Mammary epithelial cell (primary cell): ENCODE measurements at places on chromosomes 11 and 22.

DNA sequence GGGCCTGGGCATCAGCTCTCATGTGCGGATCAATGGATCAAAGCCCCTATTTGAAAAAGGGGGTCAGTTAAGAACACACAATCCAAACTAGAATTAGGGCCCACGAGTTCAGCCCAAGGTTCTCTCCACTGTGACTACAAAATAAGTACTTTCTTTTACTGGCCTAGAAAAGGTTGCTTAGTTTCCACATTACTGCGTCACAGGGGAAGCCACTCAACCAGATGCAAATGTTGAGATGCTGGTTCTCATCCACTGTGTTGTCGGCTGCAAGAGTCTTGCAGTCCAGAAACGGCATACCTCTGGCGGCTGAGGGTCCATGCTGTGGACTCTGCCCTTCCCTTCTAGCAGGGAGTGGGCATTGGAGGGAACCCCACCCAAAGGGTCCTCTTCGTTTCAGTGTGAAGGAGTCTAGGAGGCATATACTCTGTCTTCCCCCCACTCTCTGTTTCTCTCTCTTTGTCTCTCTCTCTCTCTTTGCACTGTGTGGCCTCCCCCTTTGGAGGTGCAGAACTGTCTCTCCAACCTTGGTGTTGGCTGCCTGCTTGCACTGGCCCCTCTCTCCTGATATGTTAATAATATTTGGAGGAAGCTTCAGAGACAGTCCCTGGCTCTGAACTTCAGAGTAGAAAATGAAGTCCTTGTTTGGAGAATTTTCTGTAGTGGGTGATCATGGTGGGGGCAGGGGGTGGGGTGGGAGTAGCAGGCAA lies 99.0 kb upstream of the NNMT start:
- DNase-seq = no peak

DNA sequence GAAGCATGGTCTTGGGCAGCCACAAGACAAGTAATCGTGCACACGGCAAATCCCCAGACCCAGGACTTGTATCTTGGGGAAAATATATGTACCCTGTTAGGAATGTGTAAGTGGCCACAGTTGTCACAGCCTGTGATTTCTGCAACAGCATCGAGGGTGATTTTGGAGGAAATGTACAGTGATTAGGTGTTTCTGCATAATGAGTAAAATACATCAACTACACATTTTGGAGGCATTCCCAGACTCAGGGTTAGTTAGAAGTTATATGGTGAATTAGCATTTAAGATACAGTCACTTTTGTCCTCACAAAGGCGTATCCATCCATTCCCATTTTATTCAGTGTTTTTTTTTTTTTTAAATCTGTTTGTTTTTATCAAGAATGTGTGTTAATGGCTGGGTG lies 28.4 kb downstream of the SUSD2 start:
- DNase-seq = no peak

DNA sequence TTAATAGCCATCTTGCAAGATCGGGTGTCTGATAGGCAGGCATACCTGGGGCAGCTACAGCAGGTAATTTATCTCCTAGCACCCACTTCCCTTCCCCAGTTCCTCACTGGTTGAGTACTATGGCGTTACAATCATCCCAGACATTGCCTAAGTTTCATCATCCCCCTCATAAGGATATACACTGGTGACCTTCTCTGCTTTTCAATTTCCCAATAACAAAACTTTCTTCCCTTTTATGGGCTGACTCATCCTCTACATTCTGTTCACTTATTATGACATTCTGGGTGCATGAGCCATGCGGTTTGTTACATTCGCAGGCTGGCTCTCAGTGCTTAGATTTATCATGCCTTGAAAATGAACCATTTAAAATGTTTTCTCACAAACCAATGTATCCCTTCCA lies 5.0 kb upstream of the MRPL11 start:
- peak; percentile 91 for DNase-seq

GRCh38 chr11:104199053-104199452 lies 35.1 kb upstream of the PDGFD start:
- DNase-seq = no peak

- no peak for DNase-seq
Observed at GRCh38 chr11:58582437-58582836, 3.6 kb downstream of the ZFP91 start.

- DNase-seq = peak; percentile 85
Observed at GRCh38 chr11:34680206-34680605, 59.3 kb downstream of the EHF start.

DNA sequence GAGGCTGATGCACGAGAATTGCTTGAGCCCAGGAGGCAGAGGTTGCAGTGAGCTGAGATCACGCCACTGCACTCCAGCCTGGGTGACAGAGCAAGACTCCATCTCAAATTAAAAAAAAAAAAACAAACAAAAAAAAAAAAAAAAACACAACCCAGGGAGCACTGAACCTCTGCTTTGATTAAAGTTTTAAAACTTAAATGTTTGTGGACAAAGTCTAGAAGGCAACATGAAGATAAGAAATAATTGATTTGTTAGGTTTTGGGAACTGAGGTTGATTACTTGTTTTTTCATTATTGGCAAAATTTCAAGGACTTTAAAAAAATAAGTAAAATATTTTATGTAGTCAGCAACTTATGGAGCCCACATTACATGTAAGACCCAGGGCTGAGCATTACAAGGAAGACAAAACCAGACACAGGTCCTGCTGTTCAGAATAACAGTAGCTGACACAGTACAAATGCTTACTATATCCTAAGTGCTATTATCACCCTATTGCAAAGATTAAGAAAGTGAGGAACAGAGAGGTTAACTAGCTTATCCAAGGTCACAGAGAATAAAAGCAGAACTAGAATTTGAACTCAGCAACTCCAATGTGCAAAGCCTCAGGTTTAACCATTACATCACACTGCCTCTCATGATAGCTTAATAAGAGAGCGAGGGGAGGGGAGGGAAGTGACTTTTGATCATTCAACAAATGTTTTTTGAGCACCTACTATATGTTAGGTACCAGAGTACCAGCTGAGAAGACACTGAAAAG lies 2.3 kb upstream of the CRY2 start:
- no peak for DNase-seq

- DNase-seq = no peak
Observed at GRCh38 chr11:69475141-69475865, 6.2 kb upstream of the LINC01488 start.

GRCh38 chr11:128965485-128965884 lies 22.8 kb upstream of the TP53AIP1 start:
- no peak for DNase-seq

GRCh38 chr11:116517584-116517983 lies 255.2 kb downstream of the BUD13 start:
- no peak for DNase-seq

- DNase-seq = peak; percentile 41
Observed at GRCh38 chr11:1770528-1770927, 6.8 kb upstream of the CTSD start.

GRCh38 chr11:15969281-15969680 lies 387.1 kb downstream of the SOX6 start:
- DNase-seq = peak; percentile 87

- DNase-seq = peak; percentile 67
Observed at GRCh38 chr22:37442537-37442936, 15.3 kb upstream of the ELFN2 start.

GRCh38 chr11:33134276-33134675 lies 27.0 kb downstream of the CSTF3 start:
- no peak for DNase-seq

- peak; percentile 34 for DNase-seq
Observed at GRCh38 chr11:1401656-1402221, 12.0 kb downstream of the BRSK2 start.

GRCh38 chr11:121068787-121069186 lies 32.3 kb upstream of the TECTA start:
- no peak for DNase-seq

GRCh38 chr11:121762820-121763219 lies 310.1 kb upstream of the SORL1-AS1 start:
- DNase-seq = peak; percentile 8

- DNase-seq = peak; percentile 41
Observed at GRCh38 chr11:104968856-104969776, 742 bp upstream of the CASP4 start.

DNA sequence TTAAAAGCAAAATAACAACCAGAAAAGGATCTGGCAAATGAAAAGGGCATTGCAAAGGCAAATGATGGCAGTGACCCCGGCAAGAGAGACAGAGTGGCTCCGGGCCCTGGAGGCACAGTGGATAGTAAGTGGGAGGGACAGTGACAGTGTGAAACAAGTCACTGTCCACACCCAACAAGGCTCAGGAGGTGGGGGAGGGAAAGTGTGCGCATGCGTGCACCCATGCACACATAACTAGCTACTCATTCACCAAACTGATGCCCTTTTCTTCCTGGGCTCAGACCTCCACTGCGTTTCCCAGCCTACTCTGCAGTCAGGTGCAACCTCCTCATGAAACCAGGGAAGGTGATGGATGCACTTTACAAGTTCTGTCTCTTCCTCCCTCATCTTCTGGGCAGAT lies 108.4 kb downstream of the SHANK2 start:
- no peak for DNase-seq

DNA sequence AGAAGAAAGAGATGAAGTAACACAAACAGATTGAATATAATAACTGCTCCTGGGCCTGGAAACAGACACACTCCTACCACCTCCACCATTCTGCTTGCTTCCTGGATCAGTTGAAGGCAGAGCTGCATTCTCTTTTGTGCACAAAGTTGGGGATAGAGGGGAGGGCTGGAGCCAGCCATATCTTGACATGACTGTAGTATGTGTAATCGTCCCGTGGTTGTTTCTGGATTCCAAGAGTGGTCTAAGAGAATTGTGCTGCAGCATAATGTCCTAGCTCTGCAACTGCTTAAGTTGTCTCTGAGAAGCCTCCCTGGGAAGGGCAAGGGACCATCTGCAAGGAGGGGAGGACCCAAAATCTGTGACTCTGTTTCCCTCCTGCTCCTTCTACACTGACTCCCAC lies 3.2 kb downstream of the CRY2 start:
- DNase-seq = no peak

DNA sequence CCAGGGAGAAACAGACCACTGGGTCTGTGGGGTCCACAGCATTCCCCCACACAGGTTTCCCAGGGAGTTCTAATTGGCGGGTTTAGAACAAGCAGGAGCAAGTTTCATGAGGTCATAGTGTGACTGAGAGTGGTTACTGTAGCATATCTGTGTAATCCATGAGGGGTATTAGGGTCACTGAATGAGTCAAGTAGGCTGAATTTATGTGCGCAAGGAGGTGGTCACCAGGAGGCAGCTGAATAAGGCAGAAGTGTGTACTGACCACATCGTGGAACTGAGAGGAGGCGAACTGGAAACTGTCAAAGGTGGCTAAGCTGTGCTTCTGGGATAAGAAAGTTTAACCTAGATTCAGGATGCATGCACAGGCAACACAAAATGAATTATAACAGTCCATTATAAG lies 876.0 kb downstream of the METTL15 start:
- no peak for DNase-seq

GRCh38 chr11:66082946-66083698 lies 13.1 kb downstream of the PACS1 start:
- no peak for DNase-seq

- no peak for DNase-seq
Observed at GRCh38 chr22:23511627-23512347, 68.3 kb downstream of the IGLL1 start.

GRCh38 chr22:27740202-27740748 lies 61.3 kb downstream of the MN1 start:
- DNase-seq = peak; percentile 50

- no peak for DNase-seq
Observed at GRCh38 chr11:72812604-72812966, 1.6 kb upstream of the ATG16L2 start.

GRCh38 chr11:76587820-76588454 lies 82.6 kb downstream of the LRRC32 start:
- no peak for DNase-seq

- no peak for DNase-seq
Observed at GRCh38 chr22:48895831-48896765, 931.6 kb downstream of the BRD1 start.

- DNase-seq = no peak
Observed at GRCh38 chr11:123213307-123213771, 18.3 kb upstream of the CLMP start.

GRCh38 chr11:120335556-120335907 lies 681 bp upstream of the ARHGEF12 start:
- no peak for DNase-seq

DNA sequence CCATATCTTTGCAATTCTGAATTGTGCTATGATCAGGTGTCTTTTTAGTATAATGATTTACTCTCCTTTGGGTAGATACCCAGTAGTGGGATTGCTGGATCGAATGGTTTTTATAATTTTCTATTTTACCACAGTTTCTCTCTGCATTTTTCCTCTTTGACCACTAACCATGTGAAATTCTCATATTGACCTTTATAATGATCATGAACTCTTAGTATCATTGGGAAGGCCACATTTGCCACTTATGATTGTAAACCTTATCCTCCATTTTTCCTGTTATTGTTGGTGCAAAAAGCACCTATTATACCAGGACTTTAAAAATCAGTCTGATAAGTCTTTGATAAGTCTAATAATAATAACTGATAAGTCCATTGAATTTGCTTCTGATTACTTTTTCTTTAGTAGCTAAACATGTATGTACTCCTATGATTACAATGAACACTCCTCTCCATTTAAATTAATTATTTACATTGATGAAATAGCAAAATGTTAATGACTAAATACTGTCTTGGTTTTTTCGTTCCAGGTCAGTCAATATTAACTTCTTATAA lies 9.6 kb downstream of the NEAT1 start:
- DNase-seq = no peak

- DNase-seq = no peak
Observed at GRCh38 chr22:32728291-32728690, 73.2 kb upstream of the TIMP3 start.

GRCh38 chr22:43153899-43154298 lies 2.5 kb downstream of the TSPO start:
- DNase-seq = no peak

- no peak for DNase-seq
Observed at GRCh38 chr11:23202611-23203010, 342.3 kb upstream of the CCDC179 start.

DNA sequence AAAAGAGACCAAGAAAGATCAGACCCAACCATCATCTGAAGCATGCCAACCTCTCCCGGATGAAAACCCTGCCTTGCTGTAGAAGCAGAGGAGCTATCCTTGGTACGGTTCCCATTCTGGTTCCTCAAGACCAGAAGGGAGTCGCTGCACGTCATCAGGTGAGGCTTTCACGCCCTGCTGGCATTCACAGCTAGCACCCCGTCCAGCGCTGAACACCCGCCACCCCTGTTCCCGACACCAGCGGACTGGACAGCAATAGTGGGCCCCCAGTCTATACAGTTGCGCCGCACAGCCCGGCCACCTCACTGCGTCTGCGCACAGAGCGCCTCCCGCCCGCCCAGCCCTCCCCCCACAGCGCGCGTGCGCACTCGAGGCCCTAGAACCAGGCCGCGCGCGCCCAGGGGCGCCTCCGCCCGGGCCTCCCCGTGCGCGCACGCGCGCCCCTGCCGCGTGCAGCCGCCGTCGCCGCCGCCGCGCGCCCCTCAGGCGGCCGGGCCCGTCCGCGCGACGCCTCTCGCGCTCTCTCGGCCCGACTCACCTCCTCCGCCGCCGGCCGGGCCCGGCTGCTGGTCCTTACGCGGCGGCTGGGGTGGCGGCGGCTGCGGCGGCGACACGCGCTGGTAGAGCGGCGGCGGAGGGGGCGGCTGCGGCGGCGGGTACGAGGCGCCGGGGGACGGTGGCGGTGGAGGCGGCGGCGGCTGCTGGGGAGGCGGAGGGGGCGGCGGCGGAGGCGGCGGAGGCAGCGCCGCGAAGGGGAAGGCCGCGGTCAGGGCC lies 706 bp downstream of the SF1 start:
- peak; percentile 78 for DNase-seq

- DNase-seq = no peak
Observed at GRCh38 chr11:37343290-37343689, 745.3 kb upstream of the RAG2 start.

- DNase-seq = no peak
Observed at GRCh38 chr11:85937835-85938234, 82.7 kb downstream of the CCDC83 start.
